ENCODE measurements at places on chromosomes 2 and 18.

GRCh38 chr2:234374150-234374508, 122.8 kb downstream of the ARL4C start:
- DNase-seq, result no peak

- peak; percentile 44 for DNase-seq
Measured at GRCh38 chr18:55047546-55047945, 88.3 kb upstream of the CCDC68 start.

DNA sequence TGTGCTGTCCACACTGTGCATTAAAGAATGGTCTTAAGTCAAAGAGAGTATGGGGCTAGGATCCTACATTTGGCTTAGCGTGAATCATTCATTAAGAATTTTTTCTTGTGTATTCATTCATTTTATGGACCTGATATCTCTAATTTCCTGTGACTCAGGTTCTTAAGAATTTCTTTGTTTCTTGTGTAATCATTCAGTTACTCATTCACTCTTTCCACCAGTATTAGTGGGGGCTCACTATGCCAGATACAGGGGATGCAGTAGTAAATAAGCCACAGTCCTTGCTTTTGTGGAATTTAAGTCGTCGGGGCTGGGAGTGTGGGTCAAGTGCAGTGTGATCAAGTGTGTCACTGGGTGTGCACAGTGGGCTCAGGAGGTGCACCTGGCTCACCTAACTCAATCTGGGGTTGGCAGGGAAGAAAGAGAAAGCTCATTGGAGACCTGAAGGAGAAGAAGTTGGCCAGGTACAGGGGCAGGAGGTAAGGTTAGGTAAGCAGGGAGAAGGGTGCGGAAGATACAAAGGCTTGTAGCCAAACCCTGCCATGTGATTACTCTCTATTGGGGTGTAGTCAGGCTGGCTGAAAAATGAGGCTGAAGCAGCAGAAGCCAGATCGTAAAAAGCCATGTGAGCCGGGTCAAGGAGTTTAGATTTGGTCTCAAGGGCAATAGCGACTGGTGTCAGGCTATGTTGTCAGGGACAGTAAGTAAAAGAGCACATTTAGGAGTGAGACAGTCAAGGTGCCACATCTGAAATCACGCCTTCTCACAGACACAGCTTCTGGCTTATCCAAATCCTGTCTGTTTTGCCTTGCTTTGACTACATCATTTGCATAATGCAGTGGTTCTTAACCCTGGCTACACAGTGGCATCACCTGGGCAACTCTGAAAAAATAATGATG, 67.2 kb downstream of the KCTD1 start:
- DNase-seq, result peak; percentile 96

DNA sequence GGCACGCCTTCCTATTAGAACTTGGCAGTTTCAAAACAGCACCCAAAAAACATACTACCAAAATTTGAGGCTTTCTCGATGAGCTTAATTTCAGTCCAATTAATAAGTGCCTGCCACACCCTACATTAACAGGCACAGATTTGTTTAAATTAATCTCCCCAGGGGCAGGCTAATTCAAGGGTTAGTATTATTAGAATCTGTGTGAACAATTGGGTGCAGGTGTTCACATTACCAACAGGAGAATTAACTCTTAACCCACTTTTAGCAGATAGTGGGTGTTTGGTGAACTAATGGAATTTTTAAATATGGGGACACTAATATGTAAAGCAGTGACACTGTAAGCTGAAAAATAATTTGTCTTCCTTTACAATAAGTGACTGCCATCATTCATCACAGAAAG, 4.1 kb downstream of the MBD2 start:
- DNase-seq, result no peak

GRCh38 chr2:96546321-96546720, 9.8 kb downstream of the ARID5A start:
- DNase-seq, result no peak

- peak; percentile 32 for DNase-seq
Measured at GRCh38 chr2:218570850-218571249, 2.2 kb downstream of the CNOT9 start.

- DNase-seq, result no peak
Measured at GRCh38 chr18:37721544-37722522, 156.2 kb upstream of the CELF4 start.

- DNase-seq, result no peak
Measured at GRCh38 chr2:72147303-72147971, at the start of gene CYP26B1. TSS of gene CYP26B1 (minus strand) at chr2:72147862. CDS start at chr2:72147834, 28 bp downstream.

DNA sequence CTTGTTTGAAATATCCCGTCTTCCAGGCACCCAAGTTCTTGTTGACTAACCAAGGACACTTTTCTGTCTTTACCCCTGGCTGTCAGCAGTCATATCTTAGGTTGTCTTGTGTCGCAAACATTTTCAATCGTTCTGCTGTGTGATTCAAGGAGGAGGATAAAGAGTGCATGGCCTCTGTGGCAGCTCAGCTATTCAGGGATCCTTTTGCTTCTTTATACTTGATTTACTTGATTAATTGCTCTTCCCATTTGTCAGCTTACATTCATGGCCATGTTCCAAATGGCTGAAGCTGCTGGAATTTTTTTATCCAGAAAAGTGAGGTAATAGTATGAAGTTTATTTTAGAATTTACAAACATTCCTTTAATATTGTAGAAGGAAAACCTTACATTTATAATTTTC, 97.3 kb upstream of the FZD5 start:
- DNase-seq, result peak; percentile 39

GRCh38 chr2:15562354-15563031, 1.4 kb upstream of the NBAS start:
- DNase-seq, result no peak

DNA sequence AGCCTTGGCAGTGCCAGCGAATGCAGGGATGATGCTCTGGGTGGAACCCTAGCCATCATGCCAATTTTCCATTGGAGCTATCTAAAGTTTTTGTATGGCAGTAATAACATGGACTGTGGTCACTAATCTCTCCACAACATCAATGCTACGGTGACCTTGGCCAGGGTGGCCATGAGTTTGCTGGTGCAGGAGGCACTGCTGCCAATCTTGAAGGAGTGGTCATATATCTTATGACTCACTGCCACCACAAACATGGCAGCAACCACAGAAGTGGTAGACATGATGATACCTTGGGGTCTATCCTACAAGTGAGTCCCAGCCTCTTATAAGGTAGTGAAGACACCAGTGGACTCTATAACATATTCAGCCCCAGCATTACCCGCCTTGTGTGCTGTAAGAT, 104.6 kb downstream of the EVA1A start:
- DNase-seq, result no peak

DNA sequence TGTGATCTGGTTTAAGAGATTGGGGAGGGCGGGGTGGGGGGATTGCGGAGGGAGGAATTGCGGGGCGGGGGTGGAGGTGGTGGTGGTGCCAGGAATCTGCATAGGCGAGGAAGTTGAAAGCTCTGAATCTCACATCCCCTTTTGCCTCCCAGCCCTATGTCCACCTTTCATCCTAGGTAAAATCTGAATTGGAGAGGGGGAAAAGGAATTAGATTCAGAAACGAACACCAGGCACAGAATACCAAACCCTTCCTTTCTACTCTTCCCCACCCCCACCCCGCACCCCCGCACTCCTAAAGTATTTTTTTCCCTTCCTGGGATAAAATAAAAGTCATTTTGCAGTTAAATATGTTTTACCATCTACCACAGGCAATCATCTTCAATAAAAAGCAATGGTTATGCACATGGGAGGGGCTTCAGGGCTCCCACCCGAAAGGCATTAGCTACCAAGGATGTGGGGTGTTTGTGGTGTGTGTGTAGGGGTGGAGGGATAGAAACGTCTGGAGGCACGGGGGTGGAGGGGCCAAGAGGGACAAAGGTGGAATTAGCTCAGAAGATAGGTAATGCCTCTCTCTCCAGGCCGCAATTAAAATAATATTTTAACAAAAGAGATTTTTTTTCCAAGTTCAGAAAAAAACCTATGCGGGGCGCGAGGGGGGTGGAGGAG, 1.8 kb downstream of the IGFBP5 start:
- no peak for DNase-seq

DNA sequence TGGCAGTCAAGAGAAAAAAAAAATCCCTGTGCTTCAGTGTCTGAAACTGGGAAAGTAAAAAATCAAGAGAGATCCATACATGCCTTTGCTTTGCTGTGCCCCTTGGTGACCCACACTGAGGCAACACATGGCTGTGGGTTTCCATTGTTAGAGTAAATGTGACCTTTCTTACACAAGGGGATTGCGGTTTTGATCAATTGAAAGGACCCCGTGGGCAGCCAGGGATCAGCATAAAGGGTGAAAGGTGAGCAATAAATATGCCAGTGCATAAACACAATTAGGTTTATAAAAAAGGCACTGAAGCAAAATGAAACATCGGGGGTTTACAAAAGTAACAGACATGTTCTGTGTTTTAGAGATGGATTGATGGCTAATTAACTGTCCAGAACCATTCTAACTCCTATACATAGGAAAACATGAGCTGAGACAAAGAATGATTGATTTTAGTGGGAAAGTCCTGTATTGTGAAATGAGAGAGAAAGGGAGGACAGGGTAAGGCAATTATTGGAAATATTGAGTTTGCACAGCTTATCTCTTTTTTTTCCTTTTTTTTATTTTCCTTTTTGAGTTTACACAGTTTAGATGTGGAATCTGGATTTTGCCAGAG, 40.7 kb upstream of the BBS5 start:
- DNase-seq, result no peak

GRCh38 chr2:72762276-72762675, 63.6 kb downstream of the EXOC6B start:
- no peak for DNase-seq

- no peak for DNase-seq
Measured at GRCh38 chr2:62868947-62869346, 163.4 kb downstream of the EHBP1 start.

GRCh38 chr18:48676346-48676745, 137.5 kb downstream of the CTIF start:
- no peak for DNase-seq

DNA sequence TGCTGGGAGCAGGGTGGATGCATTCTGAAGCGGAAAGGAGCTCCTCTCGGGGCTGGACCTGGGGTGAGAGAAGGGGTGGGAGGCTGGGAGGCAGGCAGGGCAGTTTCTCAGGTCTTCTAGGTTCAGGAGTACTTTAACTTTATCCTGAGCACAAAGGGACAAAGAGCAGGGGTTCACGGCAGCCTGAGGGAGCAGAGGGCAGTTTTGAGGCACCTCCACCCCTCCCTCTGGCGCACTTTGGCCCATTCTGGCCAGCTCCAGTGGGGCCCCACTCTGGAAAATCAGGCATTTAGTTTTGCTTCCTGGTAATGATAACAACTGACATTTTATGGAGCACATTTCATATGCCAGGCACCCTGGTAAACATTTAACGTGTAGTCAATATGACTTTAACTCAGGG, 14.3 kb downstream of the B3GNT7 start:
- DNase-seq, result no peak

- DNase-seq, result no peak
Measured at GRCh38 chr2:128436479-128437203, 118.0 kb upstream of the HS6ST1 start.

GRCh38 chr18:51153659-51154371, 43.7 kb downstream of the MEX3C start:
- DNase-seq, result no peak

GRCh38 chr18:11073971-11074370, 75.4 kb downstream of the PIEZO2 start:
- no peak for DNase-seq

DNA sequence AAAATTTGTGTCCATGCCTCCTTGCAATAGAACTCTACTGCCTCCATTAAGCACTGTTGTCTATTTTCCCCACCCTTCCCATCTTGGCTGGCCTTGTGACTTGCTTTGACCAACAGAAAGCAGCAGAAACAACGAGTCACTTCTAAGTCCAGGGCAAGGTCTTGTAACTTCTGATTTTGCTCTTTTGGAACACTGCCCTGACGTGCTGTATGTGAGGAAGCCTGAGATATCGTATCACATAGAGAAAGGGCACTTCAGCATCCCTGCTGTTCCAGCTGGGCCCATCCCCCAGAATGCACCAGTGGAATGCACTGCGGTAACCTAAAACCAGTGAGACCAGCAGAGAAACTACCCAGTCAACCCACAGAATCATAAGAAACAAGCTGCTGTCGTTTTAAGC, 28.1 kb downstream of the NCKAP1 start:
- DNase-seq, result peak; percentile 45

GRCh38 chr2:10475811-10476660, 27.9 kb upstream of the ODC1 start:
- DNase-seq, result no peak

DNA sequence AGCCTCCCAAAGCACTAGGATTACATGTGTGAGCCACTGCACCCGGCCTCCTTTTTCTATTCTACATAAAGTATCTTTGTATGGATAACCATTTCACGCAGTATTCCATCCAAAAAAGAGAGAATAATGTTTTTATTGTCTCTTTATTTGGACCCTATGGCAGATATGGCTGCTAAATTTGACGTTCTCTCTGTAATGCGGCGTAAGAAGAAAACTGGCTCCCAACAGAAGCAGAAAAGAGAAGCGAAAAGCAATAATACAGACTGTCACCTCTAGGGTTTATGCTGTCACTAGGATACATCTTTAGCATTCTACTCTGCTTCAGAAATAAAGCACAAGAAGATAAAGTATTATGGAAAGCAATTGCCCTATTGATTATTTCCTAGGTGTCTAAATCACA, 55.9 kb downstream of the FN1 start:
- no peak for DNase-seq

GRCh38 chr2:239942090-239942489, 83.1 kb downstream of the NDUFA10 start:
- DNase-seq, result no peak

- no peak for DNase-seq
Measured at GRCh38 chr2:134715932-134716643, 2.7 kb downstream of the TMEM163 start.

DNA sequence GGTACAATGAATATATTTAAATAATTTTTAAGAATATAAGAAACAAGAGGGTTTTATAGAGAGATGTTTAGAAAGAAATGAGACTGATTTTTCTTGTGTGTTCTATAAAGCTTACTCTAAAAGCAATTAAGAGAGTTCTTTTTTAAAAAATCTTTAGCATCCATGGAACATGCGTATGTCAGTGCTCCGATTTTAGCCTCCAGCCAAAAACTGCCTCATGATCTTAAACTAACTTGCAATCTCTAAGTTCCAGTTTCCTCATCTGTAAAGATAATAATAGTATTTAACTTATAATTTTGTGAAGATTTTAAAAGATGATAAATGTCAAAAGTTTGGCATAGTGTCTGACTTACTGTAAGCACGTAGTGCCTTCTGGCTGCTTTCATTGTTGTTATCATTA, 448.7 kb downstream of the EPHA4 start:
- DNase-seq, result no peak

GRCh38 chr2:100185516-100185915, 43.1 kb upstream of the AFF3 start:
- DNase-seq, result no peak

DNA sequence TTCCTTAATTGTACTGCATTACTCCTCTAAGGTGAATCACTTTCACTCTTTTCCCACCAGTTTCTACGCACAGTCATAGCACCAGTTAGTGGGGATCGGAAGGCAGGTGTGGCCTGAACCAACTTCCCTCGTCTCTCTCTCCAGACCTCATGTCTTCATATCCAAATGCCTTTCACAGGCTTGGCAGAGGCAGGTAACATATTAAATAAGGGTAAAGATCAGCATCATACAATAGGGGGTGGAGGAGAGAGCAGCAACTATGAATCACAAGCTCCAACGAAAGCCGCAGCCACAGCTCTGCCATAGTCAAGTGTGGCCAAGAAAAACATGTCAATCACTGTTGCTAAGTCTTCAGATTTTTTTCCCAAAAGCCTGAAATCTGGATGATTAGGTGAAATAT, 40.3 kb downstream of the AP1S3 start:
- DNase-seq, result no peak

- DNase-seq, result peak; percentile 58
Measured at GRCh38 chr2:28915939-28916338, 21.5 kb downstream of the WDR43 start.

GRCh38 chr2:105712981-105713596, 31.6 kb upstream of the NCK2 start:
- peak; percentile 68 for DNase-seq

Data from fibroblast of skin of right quadriceps (primary cell).